ENCODE measurements at places on chromosomes 4 and X. TPM values are rescaled to one million over a fixed set of nuclear protein-coding genes. Genes with fewer than 3 reads are reported as not detected.

MTMR8 gene
- 1.6 TPM for total RNA-seq

DTHD1 gene
- total RNA-seq = 0.66 TPM

HSD17B10 gene
- 105 TPM for total RNA-seq

GAGE12J gene
- total RNA-seq = not detected

SLIT2 gene
- 101 TPM for total RNA-seq

SPARCL1 gene
- total RNA-seq = 2,231 TPM

DNA sequence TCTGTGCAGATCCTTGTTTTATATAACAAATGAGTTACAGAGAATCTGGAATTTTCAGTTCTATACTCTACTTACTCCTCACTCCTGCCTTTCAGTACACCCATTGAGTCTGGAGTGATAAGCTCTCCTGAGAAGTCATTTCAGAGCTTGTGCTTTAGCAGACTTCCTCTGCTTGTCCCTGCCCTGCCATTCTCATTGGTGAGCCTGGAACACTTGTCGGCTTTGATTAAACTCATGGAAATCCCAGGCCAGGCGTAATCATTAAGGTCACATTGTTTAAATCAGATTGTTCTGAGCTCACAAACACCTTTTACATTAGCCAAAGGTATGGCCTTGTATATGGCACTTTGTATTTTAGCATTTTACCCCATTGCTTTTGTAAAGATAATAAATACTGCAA is 102.7 kb downstream of the CNKSR2 start:
- no peak for DNase-seq

DNA sequence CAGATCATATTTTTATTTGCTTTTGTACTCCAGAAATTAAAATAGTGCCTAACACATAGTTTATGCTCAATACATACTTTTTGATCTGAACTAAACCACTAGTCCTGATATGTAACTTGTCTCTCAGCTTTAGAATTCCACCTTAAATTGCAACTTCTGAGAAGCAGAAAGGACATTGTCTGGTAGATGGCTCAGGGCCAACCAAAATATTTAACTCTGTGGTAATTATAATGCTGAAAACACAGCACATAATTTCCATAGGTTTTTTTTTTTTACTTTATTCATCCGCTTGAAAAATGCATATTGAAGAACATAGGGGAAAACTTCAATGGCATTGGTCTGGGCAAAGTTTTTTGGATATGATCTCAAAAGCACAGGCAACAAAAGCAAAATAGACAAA is 59.3 kb downstream of the AREG start:
- no peak for DNase-seq

DNA sequence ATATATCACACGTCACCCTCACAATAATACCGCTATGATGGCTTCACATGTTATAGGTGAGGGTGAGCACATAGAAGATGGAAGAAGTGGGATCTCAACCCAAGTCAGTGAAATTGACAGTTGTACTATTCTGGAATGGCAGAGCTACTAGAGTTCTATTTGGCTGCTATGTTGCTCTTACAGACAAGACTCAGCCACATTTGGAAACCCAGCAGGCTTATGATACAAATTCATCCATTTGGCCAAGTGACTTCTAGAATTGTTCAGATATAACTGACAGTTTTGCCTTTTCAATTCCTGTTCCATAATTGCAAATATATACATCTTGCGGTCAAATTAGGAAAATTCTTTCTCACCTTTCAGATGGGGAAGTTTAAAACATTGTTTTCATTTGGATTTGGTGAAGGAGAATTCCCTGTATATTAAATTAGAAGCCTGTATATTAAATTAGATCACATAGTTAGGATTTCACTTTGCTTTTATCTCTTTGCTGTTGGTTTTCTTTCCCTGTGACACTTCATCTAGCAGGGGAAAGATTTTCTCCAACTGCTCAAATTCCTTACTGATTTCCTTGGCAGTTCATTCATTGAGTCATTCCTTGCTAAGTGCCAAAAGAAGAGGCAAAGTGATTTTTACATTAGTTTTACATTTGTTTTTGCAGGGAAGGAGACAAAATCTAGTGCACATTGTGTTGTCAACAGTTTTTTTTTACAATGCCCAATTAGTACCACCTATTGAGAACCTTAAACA is 120.6 kb upstream of the TBC1D9 start:
- peak; percentile 31 for DNase-seq

DNA sequence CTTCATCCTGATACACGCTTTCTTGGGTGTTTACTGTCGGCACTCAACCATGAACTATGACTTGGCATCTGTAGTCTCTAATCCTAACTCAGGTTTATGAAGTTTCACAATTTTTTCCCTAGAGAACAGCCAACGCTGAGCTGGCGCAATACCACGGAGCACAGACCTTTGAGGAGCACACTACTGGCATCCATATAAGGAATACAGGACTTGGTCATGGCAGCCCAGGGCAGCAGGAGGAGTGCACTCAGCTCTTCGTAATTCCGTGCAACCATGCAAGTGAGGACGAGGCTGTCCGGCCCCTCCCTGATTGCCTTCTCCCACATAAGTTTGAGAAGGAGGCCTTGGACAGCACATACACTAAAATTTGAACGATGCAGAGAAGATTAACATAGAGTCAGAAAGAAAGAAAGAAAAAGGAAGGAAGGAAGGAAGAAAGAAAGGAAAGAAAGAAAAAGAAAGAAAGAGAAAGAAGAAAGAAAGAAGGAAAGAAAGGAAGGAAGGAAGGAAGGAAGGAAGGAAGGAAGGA is 41.0 kb upstream of the PDLIM5 start:
- DNase-seq = no peak

DNA sequence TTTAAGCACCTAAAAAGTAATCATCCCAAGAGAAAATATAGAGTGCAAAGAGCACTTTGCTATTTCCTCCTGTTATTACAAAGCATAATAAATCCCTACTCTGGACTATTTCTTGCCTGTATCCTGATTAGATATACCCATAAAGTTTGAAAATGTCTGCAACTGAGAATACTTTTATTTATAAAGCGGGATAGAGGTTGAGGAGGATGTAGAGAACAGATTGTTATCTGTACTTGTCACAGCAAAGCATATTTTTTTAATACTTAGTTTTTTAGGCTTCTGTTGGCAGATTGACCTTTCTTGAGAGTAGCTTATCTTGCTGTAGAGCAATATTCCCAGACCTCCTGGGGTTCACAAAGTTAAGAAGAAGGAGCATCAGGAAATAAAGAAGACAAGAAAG is 396.1 kb downstream of the KCNIP4 start:
- DNase-seq = no peak

DNA sequence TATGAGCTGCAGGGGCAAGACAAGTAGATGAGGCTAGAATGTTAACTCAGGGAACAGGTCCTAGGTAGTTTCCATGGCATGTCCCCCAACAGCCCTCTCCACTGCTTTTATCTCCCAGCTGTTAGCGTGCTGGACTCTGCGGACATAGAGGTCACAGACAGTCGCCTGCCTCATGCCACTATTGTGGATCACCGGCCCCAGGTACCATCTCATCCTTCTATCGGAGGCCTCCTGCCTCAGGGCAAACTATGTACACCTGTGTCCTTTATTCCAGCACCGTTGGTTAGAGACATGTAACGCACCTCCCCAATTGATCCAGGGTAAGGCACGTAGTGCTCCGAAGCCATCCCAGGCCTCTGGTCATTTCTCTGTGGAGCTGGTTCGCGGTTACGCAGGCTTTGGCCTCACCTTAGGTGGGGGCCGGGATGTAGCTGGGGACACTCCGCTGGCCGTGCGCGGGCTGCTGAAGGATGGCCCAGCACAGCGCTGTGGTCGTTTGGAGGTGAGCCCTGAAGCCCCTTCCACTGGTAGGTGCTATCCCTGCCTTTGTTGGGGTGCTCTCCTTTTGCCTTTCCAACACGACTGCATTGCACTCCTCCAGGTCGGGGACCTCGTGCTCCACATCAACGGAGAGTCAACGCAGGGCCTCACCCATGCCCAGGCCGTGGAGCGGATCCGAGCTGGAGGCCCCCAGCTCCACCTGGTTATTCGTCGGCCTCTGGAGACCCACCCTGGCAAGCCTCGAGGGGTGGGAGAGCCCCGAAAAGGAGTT is 2.2 kb downstream of the MAGIX start:
- no peak for DNase-seq

DNA sequence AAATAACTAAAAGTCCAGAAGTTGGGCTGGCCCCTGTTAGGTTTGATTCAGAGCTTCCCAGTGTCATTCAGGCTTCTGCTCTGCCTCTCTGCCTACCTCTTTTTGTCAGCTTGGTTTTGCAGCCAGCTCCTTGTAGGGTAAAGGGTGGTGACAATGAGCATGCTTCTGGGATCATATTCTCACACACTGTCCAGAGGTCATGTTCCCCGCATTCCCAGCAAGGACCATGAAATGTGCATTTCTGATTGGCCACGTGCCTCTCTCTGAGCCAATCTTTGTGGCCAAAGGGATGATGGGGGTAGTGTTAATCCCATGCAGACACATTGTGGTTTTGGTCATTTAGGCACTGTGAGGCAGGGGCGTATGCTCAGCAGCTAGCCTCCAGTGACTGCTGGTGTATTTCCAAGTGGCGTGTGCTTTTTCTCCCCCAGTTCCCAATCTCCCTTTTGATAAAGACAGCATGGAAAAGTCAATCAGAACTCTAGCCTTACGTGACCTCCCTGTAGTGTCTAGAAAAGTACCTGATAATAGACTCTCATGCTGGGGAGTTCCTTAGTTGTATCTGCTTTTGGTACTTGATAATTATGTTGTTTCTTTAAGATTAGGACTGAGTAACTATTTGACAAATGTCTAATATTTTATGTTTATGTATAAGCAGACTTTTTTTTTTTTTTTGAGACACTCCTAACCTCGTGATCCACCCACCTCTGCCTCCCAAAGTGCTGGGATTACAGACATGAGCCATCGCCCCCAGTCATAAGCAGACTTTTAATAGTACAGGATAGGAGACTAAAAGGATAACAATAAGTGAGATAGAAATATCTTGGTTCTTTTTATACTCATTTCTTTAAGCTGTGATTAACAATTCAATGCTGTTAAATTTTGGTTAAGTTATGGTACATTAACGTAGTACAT is 57.8 kb downstream of the KIAA0232 start:
- DNase-seq = no peak

DNA sequence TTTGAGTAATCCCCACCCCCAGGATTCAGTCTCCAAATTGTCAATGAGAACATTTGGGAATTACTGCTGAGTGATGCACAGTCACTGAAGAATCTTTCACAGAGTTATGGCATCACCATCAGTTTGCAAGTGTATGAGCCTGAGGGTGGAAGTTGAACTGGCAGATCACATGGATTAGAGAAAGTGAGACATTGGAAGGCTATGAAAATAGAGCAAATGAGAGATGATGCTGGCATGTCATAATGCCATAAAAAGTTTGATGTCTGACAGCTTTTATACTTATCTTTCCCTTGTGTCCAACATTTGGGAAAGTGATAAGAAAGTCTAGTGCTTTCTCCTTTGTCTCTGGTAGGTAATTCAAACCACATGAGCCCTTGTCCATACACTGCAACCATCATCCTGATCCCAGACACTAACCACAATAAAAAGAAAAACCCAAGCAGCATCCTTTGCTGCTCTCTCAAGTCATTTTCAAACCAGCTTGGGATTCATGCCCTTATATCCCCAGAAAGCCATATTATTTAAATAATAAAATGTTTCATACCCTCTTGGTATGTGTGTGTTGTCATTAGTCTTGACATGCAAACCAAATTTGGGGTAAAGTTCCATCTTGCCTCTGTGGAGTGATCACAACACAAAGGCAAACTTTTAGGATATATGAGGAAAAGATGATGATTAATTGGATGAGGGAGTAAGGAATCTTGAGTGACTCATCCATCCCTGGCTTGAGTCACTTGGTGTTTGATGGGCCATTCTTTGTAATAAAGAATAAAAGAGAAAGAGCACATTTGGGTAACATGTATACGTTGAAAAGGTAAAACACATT is 438.9 kb downstream of the GRXCR1 start:
- no peak for DNase-seq

- DNase-seq = no peak
Observed at GRCh38 chrX:9844936-9845577, 58.8 kb downstream of the SHROOM2 start.

DNA sequence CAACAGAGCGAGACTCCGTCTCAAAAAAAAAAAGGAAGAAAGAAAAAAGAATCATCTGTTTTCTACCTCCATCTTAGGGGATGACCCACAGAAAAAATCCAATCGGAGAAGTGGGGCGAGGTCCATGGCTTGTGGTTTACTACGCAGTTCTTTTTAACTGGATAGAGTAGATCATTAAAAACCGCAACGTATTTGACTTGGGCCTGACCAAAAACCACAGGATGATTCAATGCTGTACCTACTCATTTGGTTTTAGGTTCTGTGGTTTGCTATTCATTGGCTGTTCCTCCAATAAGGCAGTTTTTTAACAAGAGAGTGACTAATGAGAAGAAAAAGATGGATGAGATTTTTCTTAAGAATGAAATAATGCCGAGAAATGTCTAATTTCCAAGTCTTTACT is 83.7 kb downstream of the FREM3 start:
- no peak for DNase-seq

GRCh38 chrX:7110821-7111276 is 36.7 kb upstream of the STS start:
- DNase-seq = no peak

DNA sequence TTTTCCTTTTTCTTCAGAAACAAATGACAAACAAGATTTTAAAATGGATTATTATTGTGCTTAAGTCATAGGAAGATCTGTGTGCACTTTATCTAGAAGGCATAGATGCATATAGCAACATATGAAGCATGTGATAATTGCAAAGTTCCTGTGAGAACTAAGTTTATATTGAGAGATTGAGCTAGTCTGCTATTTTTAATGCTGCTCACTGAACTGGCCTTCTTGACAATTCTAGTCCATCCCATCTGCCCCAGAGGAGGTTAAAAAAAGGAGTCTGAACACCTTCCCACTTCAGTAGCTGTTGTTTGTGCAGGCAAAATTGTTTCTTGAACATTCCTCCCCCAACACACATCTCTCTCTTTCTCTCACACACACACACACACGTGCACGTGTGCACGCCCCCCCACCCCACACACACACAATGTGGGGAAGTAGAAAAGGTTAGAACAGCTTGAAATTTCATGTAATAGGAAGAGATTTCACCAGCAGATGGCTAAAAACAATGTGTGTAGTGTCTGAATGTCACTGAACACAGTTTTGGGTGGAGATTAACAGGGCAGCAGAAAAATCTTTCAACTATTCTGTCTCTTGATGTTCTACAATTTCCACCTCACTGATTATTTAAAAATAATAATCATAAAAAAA is 108.0 kb downstream of the GPM6A start:
- DNase-seq = no peak

DNA sequence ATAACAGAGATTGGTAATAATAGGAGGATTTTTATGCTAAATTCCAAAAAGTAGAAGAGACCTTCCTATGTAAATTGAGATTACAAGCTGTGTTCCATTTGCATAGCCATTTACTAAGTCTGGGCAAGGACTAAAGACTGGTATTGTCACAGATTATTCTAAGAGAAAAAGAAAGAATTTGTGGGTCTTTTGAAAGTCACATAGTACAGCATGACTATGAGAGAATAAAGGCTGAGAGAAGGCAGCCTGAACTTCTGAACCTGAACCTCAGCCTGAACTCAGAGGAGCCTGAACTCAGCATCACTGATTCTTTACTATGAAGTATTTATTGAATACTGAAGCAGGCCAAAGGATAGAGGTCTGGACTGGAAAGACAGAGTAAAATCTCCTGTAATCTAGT is 297.5 kb downstream of the STPG2 start:
- no peak for DNase-seq
